Hematopoietic multipotent progenitor cell treated with erythropoietin and hydrocortisone succinate and interleukin-3 and kit ligand, for 15 days (in vitro differentiated cells): ENCODE measurements at places on chromosomes 12 and 14.

DNA sequence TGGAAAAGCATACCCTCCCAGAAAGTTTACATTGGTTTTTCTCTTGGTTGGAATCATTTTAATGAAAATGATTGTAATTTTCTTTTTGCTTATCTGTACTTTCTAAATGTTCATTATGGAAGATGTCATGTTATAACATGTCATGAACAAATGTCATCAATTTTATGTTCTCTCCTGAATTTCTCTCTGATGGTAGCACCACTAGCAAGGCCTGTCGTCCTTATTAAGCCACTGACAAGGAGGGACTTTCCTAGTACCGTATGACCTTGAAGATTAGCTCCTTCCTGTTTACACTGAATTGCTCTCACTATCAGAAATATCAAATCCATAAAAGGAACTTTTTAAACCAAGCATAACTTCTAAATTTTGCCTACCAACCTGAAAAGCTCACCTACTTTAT is 99.0 kb downstream of the ESR2 start:
- no peak for DNase-seq

- DNase-seq, result no peak
Observed at GRCh38 chr12:76449583-76449982, 101.4 kb upstream of the BBS10 start.

DNA sequence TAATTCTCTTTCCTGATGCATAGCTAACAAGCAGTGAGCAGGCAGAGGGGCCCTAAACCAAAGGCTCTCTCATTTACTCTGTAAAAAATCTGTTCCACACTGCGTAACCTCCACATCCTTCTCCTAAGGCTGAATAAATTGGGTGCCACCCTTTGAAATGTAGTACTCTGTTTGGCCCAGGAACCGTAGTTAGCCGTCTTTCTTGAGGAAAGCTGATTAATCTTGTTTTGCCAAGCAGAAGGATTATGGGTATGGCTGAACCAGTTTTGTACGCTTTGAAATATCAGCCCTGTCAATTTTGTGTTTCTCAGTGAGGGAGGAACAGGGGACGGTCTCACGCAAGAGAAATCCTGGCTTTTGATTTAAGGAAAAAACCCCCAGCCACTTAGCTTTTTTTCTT is 19.7 kb downstream of the EML1 start:
- no peak for DNase-seq

GRCh38 chr14:55201219-55202101 is 10.1 kb upstream of the DLGAP5 start:
- DNase-seq, result no peak

GRCh38 chr12:121576851-121577391 is 3.9 kb downstream of the KDM2B start:
- no peak for DNase-seq

GRCh38 chr14:35474323-35474722 is 59.6 kb upstream of the INSM2 start:
- DNase-seq, result no peak

GRCh38 chr12:49367381-49368239 is at the start of gene SPATS2:
TSS of gene SPATS2 (plus strand) at chr12:49367462. CDS start at chr12:49461013, 93,551 bp downstream.
- DNase-seq, result no peak

- no peak for DNase-seq
Observed at GRCh38 chr14:49206828-49207227, 379.4 kb downstream of the RPS29 start.
